RPMI7951 (cell line): ENCODE measurements at places on chromosomes 6 and 20.

- no peak for DNase-seq
Observed at GRCh38 chr6:25404693-25405169, 125.6 kb downstream of the CARMIL1 start.

GRCh38 chr20:44036441-44036840 lies 121.8 kb downstream of the TOX2 start:
- no peak for DNase-seq

GRCh38 chr6:186340-186965 lies 105.8 kb upstream of the DUSP22 start:
- no peak for DNase-seq

DNA sequence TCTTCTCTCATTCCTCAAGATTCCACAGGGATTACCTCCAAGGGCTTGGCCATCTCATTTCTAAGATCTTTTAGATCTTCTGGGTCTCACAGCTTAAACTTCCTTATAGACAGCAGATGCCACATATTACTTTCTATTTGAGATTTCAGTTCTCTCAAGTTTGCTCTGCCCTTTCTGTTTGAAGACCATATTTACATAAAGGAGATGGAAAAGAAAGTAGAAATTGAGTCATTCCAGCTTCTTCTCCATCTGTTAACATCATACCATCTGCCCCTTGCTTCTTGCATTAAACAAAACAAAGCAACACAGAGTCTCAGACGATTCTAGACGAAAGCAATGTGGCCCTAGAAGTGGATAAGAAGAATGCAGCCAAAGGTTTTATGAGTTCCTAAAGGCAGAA lies 203.4 kb downstream of the TTLL2 start:
- DNase-seq, result no peak

GRCh38 chr6:87968435-87969278 lies 79.0 kb upstream of the SPACA1 start:
- no peak for DNase-seq

GRCh38 chr20:25643716-25644115 lies 19.9 kb upstream of the NANP start:
- DNase-seq, result no peak
